Cortex of kidney (tissue), 1 donor: ENCODE measurements at places on chromosomes 16 and 17.

DNA sequence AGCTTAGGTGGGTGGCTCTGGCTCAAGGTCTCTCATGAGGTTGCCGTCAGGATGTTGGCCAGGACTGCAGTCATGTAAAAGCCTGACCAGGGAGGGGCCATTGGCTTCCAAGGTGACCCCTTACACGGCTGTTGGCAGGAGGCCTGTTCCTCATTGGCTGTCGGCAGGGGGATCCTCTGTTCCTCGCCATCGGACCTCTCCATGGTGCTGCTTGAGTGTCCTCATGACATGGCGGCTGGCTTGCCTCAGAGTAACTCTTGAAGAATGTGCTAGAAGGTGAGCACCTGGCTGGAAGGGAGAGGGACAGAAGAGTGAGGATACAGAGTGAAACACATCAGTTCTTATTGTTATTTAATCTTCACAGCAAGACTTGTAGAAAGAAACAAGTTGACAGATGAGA, 4.7 kb upstream of the RPRML start:
- DNase-seq = no peak

DNA sequence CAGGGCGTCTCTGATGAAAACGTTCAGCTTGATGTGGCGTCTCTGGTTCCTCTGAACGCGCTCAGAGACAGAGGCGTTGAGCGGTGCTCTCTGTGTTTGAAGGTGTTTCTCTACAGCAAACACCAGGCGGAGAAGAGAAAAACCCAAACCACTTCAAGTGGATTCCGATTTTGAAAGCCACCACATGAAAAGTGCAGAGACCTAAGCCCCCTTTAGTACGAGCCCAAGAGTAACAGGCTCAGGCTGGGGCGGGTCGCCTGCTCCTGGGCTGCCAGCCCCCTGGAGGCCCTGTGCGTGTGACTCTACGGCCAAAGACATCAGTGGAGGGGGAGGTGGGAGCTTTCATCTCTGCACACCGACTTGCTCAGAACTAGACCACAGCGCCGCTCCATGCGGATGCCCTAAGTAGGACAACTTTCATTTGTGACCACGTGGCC, 328.4 kb downstream of the MAF start:
- DNase-seq = no peak

GRCh38 chr17:14986127-14986526, 279.0 kb downstream of the PMP22 start:
- no peak for DNase-seq

- DNase-seq = no peak
Observed at GRCh38 chr17:13562271-13562800, 39.4 kb downstream of the HS3ST3A1 start.

DNA sequence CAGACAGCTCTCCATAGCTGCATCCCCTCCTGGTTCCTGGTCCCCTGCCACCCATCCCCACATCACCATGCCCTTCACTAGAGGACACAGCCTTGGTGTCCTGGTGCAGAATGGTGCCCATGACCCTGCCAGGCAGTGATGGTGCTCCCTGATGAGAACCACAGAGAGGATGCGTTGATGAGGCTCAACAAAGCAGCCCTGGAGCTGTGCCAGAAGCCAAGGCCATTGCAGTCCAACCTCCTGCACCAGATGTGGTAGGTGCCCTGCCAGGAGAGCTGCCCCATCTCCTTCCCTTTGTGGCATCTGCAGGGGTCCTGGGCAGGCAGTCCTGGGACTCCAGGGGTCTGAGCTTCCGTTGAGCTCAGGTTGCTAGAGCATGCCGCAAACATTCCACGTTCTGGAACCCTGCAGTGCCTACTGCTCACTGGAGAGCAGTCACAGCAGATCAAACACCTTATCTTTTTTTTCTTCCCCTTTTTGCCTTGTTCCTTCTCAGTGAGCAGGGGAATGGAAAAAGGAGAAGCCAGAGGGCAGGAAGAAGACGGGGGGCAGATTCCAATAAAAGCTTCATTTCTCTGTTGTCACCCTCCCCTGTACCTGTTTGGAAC, 5.3 kb upstream of the EPN3 start:
- DNase-seq = no peak

DNA sequence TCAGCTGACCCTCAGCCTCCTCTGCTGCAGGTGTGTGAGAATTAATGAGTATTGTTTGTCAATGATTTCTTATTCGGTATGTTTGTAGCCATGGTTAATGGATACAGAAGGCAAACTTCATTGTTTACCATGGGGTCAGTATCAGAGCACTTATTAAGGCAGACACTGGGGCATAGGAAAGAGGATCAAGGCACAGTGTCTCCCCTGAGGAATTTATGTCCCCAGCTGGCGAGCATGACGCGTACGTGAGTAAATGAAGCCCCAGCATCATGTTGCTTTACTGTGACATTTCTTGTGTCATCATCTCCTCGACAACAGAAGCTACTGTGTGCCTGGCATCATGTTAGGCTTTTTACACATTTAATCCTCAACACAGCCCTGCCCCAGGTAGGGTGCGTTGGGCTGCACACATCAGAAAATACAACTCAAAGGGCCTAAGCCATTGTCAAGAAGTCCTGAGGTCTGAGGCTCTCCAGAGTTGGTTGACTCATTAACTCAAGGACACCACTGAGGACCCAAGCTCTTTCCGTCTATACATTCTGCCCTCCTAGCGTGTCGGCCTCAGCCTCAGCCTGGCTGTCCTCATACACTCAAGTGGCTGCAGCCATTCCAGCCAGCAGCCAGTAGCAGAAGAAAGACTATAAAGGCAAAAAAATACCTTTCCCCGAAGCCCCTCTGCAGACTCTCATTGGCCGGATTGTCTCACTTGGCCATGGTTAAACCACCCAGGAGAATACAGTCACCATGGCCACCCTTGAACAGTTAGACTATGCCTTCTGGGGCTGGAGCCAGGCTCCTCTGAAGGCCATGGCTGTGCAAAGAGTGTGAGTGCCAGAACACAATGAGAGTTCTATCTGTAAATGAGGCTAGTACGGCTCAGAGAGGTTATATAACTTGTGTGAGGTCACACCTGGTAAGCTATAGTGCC, 13.9 kb upstream of the ZCCHC14 start:
- DNase-seq = no peak
